Activated CD8-positive, alpha-beta memory T cell treated with anti-CD3 and anti-CD28 coated beads, Interleukin-2, amount 50 U/mL, for 4 hours (primary cell): ENCODE measurements at places on chromosomes 3 and 15.

DNA sequence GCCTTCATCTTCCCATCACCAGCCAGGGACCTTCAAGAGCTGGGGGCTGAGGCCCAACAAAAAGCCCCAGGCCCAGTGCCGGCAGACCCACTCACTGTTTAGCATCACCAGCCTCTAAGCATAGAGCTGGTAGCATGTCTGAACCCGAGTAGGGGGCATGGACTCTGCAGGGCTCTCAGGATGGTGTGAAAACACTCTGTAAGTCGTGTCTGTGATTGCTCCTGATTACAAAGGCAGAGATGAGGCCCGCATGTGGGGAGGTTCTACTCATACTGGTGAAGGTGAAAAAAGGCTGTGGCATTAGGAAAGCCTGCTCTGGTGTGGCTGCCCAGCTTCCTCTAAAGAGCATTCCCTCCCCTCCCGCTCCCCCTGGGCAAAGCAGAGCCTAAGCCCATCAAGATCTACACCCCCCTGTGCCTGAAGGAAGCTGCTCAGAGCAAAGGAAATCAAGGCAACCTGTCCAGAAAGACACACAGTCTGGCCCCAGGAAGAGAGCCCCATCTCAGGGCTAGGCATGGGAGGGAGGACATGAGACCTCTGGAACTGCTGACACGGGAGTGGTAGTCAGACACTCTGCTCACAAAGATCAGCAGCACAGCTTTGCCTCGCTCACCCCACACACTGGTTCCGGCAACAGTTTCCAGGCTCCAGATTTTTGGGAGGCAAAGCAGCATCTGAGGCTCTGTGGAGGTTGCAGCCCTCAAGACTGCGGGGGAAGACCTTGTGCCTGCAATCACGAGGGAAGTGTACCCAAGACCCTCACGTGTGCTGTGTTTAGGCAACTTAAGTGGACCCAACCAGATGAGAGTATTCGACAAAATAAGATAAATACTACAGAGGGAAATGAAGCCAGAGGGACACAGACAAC, 36.7 kb downstream of the CCDC12 start:
- DNase-seq, result no peak

- DNase-seq, result no peak
These were observed 370.4 kb upstream of the CDIN1 start for GRCh38 chr15:36208868-36209582.

DNA sequence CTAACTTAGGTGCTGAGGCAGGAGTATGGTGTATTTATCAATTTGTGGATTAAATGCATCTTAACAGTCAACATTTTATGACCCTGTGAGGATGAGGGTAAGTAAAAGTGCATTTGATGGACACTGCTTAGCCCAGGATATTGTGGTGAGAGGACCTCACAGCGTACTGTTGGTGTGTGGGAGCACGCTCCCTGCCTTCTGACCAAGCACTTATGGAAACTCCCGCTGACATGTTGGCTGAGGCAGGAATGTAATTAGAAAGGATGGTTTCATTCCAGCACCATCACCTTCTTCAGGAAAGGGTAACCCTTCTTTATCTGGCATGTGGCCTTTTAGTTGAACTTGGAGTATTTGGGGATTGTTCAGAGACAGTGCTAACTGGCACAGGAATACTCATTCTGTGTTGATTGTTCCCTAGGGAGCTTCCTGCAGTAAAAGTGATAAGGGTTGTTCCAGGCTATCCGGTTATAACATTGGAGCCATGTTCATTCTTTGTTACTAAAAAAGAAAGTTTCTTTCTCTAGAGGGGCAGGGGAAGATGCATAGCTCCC, 11.7 kb upstream of the FSTL1 start:
- DNase-seq, result no peak

DNA sequence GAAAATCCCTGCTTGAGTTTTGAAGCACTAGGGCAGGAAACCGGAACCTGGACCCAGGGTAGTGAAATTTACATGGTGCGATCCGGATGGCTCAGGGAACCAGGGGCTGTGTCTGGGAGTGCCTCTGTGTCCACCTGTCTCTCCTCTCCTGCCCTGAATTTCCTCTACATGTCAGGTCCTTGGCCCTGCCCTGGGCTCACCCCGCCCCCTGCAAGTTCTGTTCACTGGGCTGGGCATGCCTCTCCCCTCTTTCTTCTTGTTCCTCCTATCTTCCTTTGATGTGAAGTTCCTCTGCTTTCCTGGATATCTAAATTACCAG, 435.9 kb upstream of the RBMS3 start:
- no peak for DNase-seq

- no peak for DNase-seq
These were observed 181.6 kb downstream of the EPHA6 start for GRCh38 chr3:96996009-96996408.

- DNase-seq, result no peak
These were observed 26.2 kb downstream of the CFAP20DC start for GRCh38 chr3:59023612-59024011.

DNA sequence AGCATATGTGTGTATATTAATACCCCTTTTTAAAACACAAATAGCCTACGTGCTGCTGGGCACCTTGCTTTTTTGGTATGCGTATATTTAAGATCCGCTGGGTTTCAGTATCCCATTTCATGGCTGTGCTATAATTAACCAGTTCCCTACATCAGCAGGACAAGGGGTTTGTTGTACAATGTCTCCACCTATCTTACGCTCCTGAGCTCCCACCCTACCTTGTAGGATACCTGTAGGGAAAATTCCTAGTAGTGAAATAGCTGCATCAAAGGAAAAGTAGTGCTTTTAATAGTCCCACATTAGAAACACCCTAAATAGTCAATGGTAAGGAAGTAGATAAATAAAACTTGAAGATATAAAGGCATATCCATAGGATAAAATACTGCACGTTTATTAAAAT, 1.4 kb downstream of the MAP6D1 start:
- DNase-seq, result no peak

GRCh38 chr3:4841776-4842440, 137.3 kb upstream of the BHLHE40 start:
- DNase-seq, result no peak
